Suppressor macrophage treated with lipopolysaccharide for 4 hours (primary cell): ENCODE measurements at places on chromosomes 13 and 19.

- peak; percentile 38 for DNase-seq
Observed at GRCh38 chr19:16470911-16471811, 609 bp downstream of the EPS15L1 start.

GRCh38 chr13:20588529-20589110, 21.7 kb downstream of the IFT88 start:
- no peak for DNase-seq

DNA sequence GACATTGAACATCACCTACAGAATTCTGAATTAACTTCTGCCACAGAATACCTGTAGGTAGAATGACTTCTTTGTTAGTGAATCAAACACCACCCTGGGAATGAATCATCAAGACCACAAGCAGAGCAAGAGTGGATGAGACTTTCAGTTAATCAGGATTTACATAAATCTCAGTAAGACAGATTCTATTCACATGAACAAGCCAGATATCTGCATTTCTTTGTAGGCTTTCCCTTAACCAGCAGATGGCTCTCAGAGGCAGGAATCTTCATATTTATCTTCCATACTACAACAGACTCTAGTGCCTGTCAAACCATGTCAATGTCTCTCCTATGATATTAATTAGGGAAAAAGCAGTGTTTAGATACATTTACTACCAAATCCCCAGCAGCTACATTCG, 412.1 kb downstream of the KLF12 start:
- DNase-seq, result no peak

DNA sequence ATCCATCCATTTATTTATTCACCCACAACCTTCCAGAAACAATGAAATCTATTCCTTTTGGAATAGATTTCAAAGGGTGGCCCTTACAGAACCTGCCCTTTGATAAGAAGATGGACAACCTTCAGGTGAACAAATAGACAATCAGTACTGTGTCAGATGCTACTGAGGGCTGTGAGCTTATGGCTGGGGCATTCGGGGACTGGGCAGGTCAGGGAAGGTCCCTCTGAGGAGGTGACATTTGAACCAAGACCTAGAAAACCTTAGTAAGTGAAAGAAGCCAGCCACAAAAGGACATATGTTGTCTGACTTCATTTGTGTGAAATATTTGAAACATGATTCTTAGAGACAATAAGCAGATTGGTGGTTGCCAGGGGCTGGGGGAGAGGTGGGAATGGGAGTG, 15.7 kb downstream of the ACTL9 start:
- DNase-seq, result no peak

DNA sequence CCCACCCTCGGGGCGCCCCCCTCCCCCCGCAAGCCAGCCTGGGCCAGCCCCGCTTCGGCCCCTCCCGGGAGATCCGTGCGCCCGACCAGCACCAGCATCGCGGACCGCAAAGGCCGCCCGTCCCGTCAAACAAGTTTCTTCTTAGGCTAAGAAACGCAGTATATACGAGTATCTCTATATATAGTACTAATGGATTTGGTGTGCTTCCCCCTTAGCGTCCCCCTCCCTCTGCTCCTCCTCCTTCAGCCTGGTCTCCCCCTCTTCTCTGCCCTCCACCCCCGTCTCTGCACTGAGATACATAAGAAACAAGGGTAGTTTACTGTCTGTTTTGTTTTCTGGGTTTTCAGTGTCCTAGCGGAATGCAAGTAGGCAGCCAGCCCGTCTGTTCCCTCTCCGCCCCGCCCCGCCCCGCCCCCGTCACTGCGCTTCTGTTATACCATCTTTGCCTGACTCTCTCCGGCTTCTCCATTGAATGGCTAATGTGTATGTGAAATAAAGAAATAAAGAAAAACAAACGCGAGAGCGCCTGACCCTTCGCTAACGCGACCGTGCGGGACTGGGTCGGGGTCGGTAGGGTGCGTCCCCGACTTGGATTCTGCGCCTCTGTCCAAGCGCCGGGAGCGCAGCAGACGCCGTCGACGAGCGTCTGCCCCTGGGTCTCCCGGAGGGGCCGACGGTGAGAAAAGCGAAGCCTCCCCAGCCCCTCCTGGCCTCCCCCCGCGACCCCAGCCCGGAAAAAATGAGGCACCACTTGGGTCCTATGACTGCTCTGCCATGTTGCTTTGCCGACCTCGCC, 4.2 kb downstream of the LYL1 start:
- DNase-seq, result peak; percentile 72

GRCh38 chr13:97692628-97693027, 258.7 kb downstream of the RAP2A start:
- no peak for DNase-seq

- no peak for DNase-seq
Observed at GRCh38 chr19:48650974-48651682, 5.1 kb upstream of the CA11 start.

DNA sequence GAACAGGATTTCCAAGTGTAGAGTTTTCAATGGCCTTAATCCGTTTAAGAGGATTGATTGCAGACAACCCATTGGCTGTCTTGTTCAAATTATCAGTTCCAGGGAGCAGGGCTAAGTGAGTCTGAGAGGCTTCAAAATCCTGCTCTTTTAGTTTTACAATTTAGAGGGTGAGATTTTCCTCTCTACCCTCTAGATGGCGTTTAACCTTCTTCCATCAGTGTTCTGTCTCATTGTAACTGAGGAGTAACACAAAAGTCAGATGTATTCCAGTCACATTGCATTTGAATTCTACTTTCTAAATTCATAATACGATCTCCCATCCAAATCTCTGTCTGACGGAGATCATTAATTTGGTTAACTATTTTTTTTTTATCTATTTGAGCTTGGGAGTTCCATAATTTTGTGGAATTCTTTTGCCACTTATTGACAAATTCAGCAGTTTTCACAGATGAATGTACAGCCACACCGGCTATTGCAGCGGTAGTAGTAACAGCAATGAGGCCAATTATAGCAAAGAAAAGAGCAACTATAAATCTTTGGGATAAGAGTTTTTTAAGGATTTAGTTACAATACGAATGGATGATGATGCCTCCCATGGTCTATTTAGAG, 7.8 kb upstream of the C19orf84 start:
- peak; percentile 63 for DNase-seq

- no peak for DNase-seq
Observed at GRCh38 chr13:35994131-35994966, 136.8 kb downstream of the DCLK1 start.

DNA sequence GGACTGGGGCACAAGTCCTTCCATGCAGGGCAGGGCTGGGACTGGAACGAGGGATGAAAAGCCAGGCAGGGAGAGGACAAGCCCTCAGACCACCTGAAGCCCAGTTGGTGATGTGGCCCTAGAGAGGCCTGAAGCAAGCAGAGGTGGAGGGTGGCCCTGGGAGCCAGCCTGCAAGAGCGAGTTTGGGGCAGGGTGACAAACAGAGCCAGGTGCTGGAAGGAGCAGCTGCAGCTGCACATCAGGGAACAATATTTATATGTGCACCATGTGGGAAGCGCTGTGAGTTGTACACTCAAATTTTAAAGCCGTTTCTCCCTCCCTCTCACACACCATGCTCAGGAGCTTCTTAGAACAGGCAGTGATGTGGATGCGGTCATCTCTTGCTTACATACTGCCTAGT, 67.8 kb downstream of the FGF9 start:
- DNase-seq, result no peak

DNA sequence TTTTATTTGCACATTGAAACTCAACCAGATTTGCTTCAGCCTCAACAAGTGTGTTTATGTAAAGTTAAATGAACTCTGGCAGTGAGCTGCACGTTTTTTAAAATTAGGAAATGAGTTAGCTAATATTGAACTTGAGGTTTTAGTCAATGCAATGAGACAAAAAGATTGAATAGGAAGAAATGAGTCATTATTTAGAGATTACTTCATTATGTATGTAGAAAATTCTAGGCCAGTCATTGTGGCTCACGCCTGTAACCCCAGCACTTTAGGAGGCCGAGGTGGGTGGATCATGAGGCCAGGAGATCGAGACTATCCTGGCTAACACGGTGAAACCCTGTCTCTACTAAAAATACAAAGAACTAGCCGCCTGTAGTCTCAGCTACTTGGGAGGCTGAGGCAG, 22.8 kb upstream of the CD70 start:
- DNase-seq, result peak; percentile 73

DNA sequence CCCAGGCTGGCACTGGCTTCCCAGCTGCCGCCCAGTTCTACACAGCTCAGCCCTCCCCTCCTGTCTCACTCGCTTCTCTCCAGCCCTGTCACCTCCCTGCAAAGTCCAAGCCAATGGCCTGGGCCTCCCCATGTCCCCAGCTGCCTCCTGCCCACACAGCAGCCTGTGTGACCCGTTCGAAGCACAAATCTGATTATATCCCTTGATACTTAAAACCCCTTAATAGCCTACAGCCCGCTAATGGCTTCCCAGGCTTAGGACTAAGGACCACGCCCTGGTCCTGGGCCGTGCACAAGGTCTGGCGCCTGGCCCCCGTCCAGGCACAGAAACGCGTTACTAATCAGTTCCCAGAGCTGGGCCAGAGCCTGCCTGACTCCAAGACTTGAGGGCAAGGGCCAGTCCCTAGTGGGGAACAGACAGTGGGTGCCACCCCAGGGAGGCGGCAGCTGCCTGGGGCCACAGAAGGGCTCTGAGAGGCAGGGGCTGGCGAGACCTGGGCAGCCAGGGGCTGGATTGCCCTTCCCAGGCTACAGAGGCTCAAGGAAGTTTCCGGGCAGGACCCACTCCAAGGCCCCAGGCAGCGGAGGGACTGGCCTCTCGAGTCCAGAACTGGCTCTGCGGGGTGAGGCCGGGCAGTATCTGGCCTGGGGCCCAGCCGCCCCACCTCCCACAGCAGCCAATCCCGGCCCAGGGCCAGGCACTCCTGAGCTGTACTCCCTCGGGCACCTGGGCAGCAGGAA, 10.4 kb downstream of the XAB2 start:
- DNase-seq, result no peak

DNA sequence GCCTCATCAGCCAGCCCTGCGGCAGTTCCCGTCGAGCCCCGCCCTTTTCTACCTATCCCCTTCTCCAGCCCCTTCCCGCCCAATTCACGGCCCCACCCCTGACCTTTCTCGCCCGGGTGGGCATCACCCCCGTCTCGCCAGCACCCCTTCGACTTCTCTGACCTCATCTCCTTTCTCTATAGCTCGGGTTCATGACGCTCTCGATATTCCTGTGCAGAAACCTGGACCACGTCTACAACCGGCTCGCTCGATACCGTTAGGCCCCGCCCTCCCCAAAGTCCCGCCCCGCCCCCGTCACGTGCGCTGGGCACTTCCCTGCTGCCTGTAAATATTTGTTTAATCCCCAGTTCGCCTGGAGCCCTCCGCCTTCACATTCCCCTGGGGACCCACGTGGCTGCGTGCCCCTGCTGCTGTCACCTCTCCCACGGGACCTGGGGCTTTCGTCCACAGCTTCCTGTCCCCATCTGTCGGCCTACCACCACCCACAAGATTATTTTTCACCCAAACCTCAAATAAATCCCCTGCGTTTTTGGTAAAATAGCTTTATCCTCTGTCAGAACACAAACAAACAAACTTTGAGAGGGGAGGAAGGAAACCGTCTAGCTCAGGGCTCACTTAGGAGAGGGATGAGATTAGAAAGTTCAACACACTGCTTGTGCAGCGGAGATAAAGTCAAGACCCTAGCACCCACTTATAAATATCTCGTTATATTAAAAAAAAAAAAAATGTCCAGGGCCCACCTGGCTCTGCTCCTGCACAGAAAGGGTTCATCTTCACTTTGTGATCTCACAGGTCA, 5.1 kb downstream of the CD37 start:
- DNase-seq, result no peak

DNA sequence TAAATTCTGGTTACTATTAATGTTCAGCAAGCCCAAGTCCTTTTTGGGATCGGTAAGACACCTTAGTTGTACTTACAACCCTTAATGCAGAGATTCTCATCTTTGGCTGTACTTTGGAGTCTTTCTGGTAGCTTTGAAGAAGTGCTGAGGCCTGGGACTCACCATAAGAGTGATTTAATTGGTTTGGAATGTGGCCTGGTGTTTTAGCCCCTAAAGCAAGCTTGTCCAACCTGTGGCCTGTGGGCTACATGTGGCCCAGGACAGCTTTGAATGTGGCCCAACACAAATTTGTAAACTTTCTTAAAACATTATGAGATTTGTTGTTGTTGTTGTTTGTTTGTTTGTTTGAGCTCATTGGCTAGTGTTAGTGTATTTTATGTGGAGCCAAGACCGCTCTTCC, 215.3 kb downstream of the ZIC5 start:
- DNase-seq, result no peak

DNA sequence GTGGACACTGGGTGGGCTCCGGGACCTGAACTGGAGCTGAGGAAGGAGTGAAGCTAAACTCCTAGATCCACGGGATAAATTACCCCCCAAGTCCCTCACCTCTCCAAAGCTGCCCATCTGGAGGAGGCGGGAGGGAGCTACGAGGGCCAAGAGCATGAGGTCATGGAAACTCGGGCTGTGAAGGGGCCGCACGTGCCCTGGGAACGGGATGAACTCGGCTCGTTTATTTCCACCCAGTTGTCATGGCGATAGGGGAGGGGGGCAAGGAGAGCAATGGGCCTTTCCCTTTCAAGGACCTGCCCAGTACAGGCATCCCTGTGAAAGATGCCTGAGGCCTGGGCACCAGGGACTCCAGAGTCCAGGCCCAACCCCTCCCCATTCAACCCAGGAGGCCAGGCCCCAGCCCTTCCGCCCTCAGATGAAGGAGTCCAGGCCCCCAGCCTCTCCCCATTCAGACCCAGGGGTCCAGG, 3.8 kb downstream of the PPP1R12C start:
- DNase-seq, result no peak

DNA sequence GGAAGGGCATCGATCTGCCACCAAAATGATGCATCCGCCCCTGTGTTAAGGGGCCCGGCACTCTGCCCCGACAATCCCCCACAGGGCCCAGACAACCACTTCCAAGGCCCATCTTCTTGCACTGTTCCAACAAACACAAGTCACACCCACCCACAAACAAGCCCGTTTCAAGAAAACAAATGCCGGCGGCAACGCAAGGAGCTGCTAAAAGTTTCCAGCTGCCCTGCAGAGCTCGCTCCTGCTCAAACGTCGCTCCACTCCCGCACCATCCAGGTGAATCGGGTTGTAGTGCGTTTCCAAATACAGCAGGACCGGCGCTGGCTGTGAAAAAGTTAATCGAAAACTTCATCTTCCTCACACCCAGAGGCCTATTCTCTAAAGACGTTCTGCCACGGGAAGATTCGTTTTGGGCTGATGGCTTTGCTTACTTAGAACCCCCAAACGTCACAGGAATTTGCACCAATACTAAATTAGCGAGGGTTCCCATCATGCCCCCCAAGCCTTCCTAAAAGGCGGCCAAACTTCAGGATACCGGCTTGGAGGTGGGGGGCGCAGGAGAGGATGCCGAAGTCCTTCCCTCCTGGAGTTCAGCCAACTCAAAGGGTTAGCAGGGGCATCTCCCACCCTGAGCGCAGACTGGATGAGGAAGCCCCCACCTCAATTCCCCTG, 107.4 kb upstream of the DOCK9 start:
- DNase-seq, result no peak

GRCh38 chr19:3374369-3375112, 8.2 kb downstream of the NFIC start:
- DNase-seq, result no peak

DNA sequence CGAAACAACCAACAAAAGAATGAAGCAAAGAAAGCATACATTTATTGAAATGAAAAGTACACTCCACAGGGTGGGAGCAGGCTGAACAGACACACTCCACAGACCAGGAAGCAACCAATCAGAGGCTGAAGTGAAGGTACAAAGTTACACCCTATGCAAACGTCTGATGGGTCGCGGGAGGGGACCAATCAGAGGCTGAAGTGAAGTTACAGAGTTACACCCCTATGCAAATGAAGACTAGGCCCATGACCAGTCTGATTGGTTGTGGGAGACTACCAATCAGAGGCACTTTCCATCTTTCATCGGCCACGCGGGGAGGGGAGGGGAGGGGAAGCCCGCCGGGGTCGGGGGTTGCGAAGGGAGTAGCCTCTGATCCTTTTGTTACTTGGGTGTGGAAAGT, 12.4 kb upstream of the FBL start:
- DNase-seq, result no peak
